CD4-positive, alpha-beta T cell (primary cell): ENCODE measurements at places on chromosomes 16 and 17. TPM values are rescaled to one million over a fixed set of nuclear protein-coding genes. Genes with fewer than 3 reads are reported as not detected.

GRCh38 chr17:75779250-75779986, 5.2 kb upstream of the UNK start:
- peak; percentile 95 for DNase-seq
- peak overlapping the region; percentile 93 for H3K27ac ChIP-seq
- H3K4me1 ChIP-seq, result peaks cover 27% of the 10 kb centered on the region
- H3K27me3 ChIP-seq, result no peaks in the 10 kb centered on the region

- no peak overlapping the region for H3K4me3 ChIP-seq
- no peaks in the 10 kb centered on the region for H3K36me3 ChIP-seq
- H3K27me3 ChIP-seq, result no peaks in the 10 kb centered on the region
Measured at GRCh38 chr16:71214746-71215381, 15.7 kb downstream of the HYDIN start.

VPS35 gene
- total RNA-seq, result 34.6 TPM

DNA sequence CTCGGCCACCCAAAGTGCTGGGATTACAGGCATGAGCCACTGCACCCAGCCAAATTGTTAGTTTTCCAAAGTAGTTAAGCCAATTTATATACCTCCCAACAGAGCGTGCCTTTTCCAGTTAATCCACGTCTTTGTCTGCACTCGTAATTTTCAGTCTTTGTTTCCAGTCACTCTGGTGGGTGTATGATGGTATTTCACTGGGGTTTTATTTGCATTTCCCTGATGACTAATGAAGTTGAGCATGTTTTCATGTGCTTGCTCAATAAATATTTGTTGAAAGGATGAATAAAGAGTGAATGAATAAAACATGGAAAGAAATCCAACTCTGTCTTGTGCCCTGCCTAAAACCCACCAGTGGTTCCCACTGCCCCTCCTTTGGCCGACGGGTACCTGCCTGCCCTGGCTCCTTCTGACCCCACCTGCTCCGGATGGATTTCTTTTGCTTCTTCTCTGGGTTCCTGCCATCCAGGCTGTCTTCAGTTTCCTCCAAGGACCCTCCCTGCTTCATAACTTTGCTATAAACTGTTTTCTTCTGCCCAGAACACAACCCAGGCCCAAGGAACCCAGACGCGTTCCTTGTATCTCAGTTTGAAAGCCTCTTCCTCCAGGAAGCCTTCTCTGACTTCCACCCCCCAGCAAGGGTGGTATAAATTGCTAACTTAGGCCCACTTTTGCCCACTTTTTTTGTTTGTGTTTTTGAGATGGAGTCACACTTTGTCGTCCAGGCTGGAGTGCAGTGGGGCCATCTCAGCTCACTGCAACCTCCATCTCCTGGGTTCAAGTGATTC, 3.0 kb upstream of the ABCC1 start:
- no peak overlapping the region for H3K27ac ChIP-seq
- H3K36me3 ChIP-seq, result no peaks in the 10 kb centered on the region
- no peak overlapping the region for H3K4me3 ChIP-seq
- H3K4me1 ChIP-seq, result peaks cover 22% of the 10 kb centered on the region
- H3K27me3 ChIP-seq, result no peaks in the 10 kb centered on the region
